G401 (cell line): ENCODE measurements at places on chromosomes 16 and 17.

DNA sequence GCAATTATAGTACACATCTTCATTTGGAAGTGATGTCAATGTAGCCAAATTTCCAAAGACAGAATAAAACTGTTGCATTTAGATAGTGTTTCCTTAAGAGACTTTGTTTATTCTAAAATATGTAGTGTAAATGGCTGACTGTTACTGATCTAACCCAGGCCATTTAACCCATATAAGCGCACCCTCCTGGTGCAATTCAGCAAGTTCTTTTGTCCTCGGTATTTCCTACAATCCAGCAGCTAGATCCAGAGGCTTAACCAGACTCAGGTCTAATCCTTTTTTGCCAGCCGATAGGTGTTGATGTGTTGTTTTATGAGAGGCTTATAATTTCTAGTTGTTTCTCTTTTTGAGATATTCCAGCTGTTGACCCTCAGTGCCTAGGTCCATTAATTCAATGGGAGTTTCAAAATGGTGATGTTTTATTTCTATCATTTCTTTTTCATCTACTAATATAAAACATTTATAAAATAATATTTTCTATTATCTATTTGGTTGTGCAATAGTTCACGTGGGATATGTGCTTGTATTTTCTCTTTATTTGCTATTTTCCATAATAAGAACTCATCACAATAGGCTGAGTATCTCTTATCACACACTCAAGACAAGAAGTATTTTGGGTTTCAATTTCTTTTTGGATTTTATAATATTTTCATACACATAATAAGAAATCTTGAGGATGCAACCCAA lies 14.5 kb downstream of the ABCA9 start:
- DNase-seq, result no peak

DNA sequence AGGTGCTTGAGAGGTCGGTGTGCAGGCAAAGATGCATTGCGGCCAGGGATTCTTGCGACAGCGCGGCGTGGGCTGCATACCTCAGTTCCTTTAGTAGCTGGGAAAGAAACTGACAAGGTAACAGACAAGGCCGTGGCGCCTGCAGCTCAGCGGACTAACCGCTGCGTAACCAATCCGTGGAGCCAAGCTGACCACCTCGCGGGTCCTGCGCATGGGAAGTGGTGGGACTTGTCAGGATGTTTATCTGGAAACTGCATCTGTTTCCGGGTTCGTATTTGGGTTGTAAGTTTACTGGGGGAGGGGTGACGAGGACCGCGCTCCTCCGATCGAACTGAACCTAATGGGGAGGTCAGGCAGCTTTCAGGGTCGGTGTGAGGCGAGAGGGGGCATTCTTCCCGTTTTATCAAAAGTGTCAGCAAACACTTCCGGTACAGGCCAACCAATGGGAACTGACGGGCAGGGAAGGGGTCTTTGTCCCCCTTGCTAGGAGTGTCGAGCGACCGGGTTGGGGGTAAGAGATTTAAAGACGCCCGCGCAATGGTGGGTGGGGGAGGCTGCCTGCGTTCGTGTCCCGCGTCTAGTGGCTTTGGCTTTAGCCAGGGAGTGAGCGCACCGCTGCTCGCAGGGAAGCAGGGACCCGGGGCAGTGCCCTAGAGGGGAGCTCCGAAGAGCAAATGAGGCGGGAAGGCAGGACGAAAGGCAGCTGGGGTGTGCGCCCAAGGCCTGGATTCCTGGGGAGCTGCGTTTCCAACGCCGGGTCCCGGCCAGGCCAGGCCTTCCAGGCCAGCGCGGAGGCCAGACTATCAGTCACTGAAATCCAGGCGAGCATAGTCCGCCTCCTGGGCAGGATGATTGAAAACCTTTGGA lies 7.0 kb downstream of the IRX6 start:
- no peak for DNase-seq

GRCh38 chr17:1485423-1486376 lies 6.8 kb downstream of the MYO1C start:
- no peak for DNase-seq

DNA sequence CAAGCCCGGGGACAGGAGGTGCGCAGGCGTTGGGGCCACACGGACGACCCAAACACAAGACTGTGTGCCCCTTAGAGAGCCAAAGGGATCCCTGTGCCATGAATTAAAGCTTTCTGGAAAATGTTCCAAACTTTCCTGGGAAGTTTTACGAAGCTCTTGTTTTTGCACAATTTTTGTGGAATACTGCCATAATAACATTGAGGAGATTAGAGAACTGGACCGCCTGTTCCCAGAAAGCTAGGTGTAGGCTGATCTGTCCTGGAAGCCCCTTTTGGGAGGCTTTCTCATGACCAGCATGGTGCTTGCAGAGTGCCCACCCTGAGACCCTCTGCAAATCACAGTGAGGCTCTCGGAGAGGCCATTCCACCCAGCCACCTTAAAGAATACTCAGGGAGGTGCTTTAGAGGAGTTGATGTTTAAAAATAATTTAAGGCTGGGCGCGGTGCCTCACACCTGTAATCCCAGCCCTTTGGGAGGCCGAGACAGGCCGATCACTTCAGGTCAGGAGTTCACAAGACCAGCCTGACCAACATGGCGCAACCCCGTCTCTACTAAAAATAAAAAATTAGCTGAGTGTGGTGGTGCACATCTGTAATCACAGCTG lies 1.1 kb downstream of the KDM8 start:
- no peak for DNase-seq

- no peak for DNase-seq
Measured at GRCh38 chr16:30755955-30756780, 5.7 kb downstream of the CFAP119 start.
